ENCODE measurements at places on chromosomes 5 and 9.
A peak's percentile ranks its signal among the peaks of the same experiment; 100 is the strongest.

GRCh38 chr9:82127465-82127864, 138.9 kb downstream of the SPATA31D1 start:
- no peak for DNase-seq

DNA sequence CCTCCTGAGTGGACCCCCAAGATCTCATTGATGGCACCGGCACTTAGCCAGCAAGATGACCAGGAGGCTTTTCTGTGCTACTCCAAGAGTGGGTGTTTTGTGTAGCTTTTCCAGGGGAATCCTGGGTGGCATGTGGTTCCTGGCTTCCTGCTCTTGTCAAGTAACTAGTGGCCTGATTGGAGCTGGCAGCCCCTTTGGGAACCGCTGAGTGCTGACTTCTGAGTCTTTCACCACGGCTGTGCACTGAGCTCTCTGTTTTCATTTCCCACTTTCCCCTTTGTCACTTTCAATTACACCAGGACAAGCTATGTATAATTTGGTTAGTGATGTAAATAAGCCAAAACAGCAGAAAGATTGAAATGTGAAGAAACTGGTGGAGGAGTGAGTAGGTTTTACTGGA, 255.4 kb downstream of the GOLPH3 start:
- DNase-seq: no peak

DNA sequence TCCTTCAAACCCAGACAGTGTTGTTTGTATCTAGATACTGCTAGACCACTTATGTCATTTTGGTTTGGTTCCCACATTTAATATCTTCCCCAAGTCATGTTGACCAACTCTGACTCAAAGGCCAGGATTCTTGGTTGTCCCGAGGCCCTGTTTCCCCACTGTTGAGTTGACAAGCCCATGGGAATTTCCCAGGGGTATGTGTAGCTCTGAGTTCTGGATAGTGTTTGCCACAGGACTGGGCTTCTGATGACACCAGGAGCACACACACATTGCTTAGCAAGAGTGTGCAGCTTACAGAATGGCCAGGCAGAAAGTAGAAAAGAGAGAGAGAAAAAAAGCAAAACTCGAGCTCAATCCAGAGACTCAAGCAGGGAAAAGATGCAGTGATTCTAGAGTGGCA, 214.4 kb downstream of the NXNL2 start:
- DNase-seq: no peak

- peak; percentile 54 for DNase-seq
Measured at GRCh38 chr9:120875954-120876841, 790 bp downstream of the PHF19 start.

- no peak for DNase-seq
Measured at GRCh38 chr9:17757816-17758215, 178.9 kb downstream of the SH3GL2 start.

DNA sequence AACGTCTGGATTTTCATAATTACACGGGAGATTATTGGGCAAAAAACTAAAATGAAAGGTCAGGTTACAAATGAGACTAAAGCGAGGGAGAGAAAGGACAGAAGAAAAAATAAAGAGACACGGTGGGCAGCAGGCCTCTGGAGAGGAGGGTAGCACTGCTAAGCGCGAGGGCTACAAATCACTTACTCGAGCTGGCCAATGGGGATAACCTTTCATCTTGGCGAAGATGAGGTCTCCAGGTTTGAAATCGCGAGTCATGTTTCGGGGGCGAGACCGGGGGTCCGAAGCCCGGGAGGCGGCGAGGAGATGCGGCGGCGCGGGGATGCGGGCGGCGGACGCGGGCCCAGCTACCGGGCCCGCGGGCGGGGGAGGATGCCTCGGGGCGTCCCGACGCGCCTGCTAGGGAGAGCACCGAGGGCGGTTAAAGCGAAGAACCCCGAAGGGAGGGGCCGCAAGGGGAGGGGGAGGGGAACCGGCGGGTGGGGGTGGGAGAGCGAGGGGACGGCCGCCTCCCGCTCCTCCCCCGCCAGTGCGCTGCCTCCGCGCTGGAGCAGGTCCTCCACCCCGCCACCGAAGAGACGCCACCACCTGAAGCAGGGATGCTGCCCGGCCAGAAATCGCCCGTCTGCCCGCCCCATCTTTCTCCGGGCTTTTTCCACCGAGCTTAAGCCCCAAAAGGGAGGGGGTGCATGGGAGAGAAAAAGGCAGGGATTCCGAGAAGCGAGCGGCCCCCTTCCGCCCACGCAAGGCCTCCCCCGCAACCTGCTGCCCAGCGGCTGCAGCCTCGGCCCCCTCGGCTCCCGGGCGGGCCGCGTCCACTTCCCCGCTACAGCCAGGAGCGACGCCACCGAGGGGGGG, 610 bp downstream of the PSIP1 start:
- no peak for DNase-seq

DNA sequence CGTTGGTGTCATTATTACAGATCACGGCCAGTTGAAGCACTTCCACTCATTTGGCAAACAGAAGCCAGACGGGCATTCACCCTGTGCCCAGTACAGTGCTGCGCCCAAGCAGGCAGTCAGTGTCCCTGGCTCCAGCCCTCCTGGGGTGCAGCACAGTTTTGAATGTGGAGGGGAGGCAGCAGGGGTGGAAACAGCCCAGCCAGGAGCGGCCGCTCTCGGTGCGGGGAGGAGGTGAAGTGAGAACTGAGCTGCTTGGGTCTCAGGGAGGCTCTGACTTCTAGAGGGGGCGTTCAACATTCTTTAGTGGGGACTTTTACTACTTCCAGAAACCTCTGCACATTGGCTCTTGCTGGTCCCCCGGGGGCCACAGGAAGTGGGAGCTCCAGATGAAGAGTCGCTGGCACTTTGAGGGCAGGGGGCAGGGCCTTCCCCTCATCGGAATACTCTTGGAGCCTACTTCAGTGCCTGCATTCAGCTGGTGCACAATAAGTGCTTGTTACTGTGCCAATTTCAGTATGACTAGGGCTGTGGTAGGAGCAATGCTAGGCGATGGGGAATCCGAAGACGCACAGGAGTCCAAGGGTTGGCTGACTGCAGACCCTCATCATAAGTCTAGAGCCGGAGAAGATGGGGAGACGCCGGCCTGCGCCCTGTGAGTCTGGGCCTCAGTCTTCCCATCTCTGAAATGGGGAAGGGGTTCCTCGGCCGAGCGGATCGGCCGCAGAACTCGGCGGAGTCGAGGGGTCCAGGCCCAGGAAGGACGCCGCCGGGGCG, 492 bp upstream of the NEK6 start:
- DNase-seq: no peak

Measured in fibroblast of skin of left quadriceps (primary cell).